ENCODE measurements at places on chromosomes 2 and 18.

DNA sequence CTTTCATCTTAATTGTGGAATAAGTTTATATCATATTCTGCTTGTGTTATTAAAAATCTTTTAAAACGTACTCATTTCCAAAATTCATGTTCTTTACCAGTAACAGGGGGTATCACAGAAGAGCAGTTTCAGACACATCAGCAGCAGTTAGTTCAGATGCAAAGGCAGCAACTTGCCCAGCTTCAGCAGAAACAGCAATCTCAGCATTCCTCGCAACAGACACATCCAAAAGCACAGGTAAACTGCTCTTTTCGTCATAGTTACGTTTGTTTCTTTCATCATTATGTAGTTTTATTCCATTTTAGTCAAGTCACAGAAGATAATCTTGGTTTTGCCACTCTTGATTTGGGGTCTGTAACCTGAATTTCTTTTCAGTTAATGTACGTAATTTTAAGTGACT is 93.5 kb upstream of the KIF5C start:
- DNase-seq: no peak

GRCh38 chr2:100744589-100744988 is 75.3 kb upstream of the NPAS2 start:
- DNase-seq: peak; percentile 63

- no peak for DNase-seq
Measured at GRCh38 chr2:70133491-70134322, 46.4 kb downstream of the PCBP1 start.

- DNase-seq: no peak
Measured at GRCh38 chr2:37224063-37224462, 7.3 kb downstream of the CEBPZ start.

DNA sequence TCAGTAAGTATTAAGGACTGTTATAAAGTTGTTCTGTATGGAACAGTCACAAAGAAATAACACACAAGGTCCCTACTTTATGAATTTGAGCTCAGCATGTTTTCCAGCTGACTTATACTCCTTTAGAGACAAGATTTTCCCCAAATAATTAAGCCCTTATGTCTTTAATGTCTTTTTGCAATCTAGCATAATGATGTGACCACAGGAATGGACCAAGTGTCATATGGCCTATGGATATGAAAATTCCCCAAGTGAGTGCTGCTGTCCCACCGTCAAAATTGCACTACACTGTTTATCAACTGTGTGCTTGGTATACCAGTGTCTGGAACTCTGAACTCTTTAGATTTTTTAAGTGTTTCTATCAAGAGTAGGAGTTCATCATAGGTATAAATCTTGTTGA is 369.6 kb downstream of the PID1 start:
- no peak for DNase-seq

DNA sequence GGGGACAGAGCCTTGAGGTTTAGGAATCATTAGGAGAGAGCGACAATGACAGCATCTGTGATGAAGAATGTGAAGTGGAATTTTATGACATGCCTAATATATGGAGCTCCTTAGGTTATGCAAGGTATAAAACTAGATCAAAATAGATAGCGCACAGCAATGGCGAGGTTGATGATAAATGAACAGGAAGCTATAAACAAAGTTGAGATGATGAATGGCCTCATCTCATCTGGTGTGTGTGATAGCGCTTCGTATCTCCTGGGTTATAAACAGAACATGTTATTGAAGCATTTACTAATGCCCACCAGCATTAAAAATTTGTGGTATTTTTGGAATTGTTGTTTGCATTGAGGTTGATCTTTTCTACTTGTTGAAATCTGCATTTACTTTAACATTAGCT is 231.5 kb downstream of the LTBP1 start:
- no peak for DNase-seq

GRCh38 chr2:16152071-16152927 is 211.9 kb downstream of the MYCN start:
- DNase-seq: no peak

- DNase-seq: no peak
Measured at GRCh38 chr18:74457725-74458421, 765 bp upstream of the DIPK1C start.

DNA sequence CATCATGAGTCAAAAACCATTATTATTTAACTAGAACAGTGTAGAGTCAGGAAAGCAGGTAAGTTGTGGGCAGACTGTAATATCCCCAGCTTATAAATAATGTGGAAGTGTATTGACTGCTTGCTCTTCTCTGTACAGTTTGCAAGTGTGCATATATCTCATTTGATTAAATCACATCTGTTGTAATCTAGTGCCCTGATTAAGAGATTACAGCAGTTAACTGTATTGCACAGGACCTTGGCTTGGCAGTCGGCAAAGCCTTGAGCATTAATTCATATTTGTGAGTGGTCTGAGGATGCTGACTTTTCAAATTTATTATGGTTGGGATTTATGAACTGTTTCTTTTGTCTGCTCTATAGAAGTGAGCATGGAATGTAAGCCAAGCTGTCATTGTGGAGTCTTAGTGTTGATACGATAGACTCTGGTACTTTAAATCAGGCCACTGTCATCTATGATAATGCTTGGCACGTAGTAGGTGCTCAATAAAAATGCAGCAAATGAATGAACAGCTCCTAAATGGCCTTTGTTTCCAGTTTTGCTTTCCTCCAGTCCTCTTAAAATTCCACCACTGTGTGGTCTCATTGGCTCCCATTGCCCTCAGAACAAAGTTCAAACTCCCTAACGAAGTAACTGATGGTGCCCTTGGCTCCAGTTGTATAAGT is 48.3 kb downstream of the RAB31 start:
- no peak for DNase-seq

GRCh38 chr2:179825494-179825893 is 35.9 kb downstream of the ZNF385B start:
- no peak for DNase-seq

DNA sequence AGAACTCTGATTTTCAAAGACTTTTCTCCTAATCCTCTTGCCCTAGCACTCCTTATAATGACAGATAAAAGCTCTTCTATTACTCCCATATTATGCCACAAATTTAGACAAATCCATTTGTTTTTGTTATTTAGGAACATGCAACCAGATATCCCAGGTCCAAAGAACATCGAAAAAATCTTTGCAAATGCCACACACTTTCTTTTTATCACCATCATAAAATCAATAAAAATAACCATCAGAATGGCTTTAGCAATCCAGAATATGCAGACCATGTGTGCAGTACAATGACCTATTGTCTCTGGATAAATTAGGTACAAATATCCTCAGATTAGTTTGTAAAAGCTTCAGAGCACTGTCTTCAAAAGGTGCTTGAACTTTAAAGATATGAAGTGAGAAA is 376.2 kb upstream of the TCF4 start:
- no peak for DNase-seq

DNA sequence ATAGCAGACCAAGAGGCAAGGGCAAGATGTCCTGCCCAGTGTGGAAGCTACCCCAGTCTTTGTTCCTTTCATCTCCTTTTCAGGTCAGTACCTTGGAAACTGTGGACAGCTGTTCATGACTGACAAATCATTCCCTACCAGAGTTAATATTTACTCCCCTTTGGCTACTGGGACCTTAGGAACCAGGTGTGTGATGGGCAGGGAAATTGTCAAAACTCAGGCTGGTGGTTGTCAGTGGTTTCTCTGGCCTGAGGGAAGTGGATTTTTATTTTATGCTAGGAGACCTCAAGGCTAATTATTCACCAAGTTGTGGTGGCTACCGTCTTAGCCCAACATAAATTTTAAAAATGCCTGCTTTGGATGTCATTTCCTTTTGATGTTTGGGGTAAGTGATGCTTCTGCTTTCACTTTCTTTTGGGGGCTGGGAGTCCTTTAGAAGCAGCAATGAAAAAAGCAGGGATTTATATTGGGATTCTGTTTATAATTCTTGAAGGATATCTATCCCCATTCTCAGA is 119.3 kb downstream of the SETBP1 start:
- peak; percentile 10 for DNase-seq

DNA sequence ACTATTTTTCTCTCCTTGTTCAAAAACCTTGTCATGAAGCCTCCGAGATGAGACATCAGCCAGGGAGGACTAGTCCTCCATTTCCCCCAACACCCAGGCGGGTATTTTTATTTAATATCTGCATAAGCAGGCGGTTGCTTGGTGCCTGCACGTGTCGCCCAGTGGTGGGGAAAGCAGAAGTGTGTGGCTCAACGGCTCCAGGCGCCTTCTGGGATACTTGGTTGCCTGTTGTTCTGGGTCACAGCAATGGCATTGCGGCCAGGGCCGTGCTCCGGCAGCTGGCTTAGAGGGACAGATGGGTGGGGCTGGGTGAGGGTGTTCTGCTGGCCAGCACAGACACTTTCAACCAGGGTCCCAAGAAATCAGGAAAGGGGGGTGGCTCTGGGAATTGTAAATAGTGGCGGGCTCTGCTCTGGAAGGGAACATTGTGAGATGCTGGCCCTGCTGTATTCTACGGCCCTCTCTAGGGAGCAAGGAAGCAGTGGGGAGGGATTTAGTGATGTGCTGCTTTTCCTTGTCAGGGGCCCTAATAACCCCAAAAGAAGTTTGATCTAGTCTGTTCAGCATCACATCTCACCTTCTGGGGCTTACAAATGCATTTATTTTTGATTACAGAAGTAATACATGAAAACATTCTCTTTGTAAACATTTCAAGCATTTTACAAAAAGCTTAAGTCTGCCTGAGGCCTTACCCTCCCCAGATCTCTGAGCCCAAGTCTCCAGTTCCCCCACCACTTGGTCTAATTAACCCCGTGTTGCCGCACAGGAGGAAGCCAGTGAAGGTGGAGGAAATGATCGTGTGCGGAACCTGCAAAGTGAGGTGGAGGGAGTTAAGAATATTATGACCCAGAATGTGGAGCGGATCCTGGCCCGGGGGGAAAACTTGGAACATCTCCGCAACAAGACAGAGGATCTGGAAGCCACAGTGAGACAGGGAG is 1.1 kb downstream of the VAMP8 start:
- DNase-seq: no peak

- peak; percentile 82 for DNase-seq
Measured at GRCh38 chr2:165203689-165204559, at the start of gene SCN3A. Gene SCN3A, minus strand, starts transcription at chr2:165204050. Its CDS starts 27,656 bp downstream, at chr2:165176394.

GRCh38 chr2:5111581-5111980 is 580.6 kb upstream of the SOX11 start:
- no peak for DNase-seq

GRCh38 chr2:127228102-127228501 is 8.0 kb upstream of the CYP27C1 start:
- DNase-seq: no peak

- no peak for DNase-seq
Measured at GRCh38 chr2:201980389-201980821, 53.2 kb upstream of the FZD7 start.

DNA sequence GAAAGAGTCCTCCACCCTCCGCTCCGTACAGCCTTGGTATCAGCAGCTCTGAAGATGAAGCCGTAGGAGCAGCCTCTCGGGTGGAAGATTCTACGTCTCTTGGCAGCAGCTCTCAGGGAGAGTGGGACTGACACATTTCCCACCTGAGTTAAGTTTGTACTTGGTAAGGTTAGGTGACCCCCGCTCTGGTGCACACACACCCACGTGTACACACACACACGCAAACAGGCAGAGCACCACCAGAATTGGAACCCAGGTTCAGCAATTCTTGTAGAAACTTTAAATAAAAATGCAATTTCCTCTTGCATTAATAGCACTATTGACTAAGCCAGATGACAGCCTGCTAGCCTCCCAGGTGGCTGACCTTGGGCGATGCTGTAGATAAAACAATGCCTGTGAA is 111.5 kb downstream of the MBP start:
- no peak for DNase-seq

GRCh38 chr2:58475756-58476155 is 234.6 kb upstream of the FANCL start:
- no peak for DNase-seq

DNA sequence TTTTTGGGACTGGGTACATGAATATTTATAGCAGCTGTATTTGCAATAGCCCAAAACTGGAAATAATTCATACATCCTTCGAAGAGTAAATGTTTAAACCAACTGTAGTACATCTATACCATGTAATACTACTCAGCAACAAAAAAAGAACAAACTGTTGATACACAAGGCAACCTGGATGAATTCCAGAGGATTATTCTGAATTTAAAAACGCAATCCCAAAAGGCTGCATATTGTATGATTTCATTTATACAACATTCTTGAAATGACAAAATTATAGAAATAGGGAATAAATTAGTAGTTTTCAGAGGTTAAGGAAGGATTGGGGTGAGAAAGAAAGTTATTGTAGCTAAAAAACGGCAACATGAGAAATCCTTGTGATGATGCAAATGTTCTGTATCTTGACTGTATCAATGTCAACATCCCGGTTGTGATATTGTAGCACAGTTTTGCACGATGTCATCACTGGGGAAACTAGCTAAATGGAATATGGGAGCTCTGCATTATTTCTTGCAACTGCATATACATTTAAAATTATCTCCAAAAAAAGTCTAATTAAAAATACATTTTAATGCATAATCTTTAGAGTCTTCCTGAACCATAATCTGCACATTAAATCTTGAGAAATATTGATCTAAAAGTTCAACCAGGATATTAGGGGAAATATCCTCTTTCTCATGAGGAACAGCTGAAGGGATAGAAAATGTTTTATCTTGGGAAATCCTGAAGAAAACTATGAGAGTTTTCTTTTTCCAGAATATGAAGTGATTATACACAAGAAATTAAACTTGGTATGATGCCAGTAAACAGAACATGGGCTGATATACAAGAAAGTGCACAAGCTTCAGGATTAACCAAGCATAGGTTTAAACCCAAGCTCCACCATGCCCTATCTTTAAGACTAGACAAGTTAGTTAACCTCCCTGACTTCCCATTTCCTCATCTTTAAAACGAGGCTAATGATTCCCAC is 21.9 kb downstream of the EVA1A start:
- no peak for DNase-seq

DNA sequence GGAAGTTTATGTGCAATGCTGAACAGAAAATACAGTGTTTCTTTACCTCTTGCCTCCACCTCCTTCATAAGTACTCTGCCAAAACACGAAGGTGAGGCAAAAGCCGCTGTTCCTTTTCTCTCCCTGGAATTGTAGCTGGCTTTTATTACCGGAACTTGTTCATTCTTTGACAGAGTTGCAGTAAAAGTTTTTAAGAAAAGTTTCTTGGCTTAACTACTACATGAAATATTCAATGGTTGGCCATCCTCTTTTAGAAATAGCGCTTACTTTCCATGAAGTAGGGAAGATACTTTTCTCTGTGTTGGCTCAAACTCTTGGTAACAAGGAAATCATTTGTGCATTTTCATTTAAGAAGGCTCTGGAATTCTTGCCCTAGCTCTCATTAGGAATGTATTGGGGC is 950.7 kb upstream of the FANCL start:
- no peak for DNase-seq
